ENCODE measurements at places on chromosomes 2 and 18.
A peak's percentile ranks its signal among the peaks of the same experiment; 100 is the strongest.

- DNase-seq, result no peak
Observed at GRCh38 chr2:40047406-40047805, 268.3 kb upstream of the THUMPD2 start.

GRCh38 chr2:54999182-54999581 lies 51.1 kb downstream of the RTN4 start:
- no peak for DNase-seq

- peak; percentile 30 for DNase-seq
Observed at GRCh38 chr2:22355816-22356433, 1029.1 kb upstream of the KLHL29 start.

DNA sequence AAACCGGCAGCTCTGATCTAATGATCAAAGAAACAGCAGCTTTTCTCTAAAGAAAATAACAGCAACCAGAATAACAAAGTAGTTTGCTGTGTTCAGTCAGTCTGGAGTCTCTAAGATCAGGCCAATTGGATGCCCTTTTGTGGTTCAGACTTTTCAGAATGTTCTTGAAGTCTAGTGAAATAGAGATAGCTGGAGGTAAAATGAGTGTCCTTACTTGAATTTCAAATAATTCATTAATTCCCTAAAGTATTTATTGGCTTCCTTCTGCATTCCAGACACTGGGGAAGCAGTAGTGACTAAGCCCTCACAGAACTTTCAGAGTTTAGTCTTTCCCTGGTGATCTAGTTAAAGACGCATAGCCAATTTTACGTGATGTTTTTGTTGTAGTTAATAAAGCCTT lies 58.7 kb downstream of the C18orf54 start:
- DNase-seq, result no peak

- DNase-seq, result no peak
Observed at GRCh38 chr18:52519021-52519420, 179.0 kb downstream of the DCC start.
